NCI-H774 (cell line): ENCODE measurements at places on chromosomes 5 and 9.

- DNase-seq: no peak
These were observed 80.4 kb downstream of the LHFPL2 start for GRCh38 chr5:78568212-78568611.

GRCh38 chr9:71909887-71910649 lies 925 bp downstream of the ABHD17B start:
- DNase-seq: peak; percentile 22

DNA sequence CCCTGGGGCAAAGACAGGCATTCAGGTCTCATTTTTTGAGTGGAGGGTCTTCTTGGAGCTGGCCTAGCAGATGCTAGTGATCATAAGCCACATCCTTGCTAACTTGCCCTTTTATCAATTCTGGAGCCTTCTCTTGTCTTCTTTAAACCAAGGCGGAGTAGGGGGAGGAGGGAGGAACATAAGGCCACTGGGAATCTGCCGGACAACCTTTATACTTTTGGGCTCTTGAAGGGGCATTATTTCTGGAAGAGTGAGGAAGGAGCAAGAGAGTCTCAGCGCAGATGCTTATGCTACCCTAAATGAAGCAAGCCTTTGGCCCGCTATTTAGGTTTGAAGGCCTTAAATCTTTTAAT lies 2.0 kb downstream of the TMEFF1 start:
- DNase-seq: no peak

- DNase-seq: no peak
These were observed 20.2 kb upstream of the TLE4 start for GRCh38 chr9:79551586-79551985.

GRCh38 chr5:84564321-84565075 lies 179.8 kb upstream of the EDIL3 start:
- DNase-seq: peak; percentile 58

- DNase-seq: no peak
These were observed 17.3 kb downstream of the CTXN3 start for GRCh38 chr5:127666043-127666716.

- no peak for DNase-seq
These were observed 33.6 kb upstream of the COL5A1 start for GRCh38 chr9:134607971-134608370.

- no peak for DNase-seq
These were observed 368.0 kb upstream of the SEMA6A start for GRCh38 chr5:116942622-116943021.

DNA sequence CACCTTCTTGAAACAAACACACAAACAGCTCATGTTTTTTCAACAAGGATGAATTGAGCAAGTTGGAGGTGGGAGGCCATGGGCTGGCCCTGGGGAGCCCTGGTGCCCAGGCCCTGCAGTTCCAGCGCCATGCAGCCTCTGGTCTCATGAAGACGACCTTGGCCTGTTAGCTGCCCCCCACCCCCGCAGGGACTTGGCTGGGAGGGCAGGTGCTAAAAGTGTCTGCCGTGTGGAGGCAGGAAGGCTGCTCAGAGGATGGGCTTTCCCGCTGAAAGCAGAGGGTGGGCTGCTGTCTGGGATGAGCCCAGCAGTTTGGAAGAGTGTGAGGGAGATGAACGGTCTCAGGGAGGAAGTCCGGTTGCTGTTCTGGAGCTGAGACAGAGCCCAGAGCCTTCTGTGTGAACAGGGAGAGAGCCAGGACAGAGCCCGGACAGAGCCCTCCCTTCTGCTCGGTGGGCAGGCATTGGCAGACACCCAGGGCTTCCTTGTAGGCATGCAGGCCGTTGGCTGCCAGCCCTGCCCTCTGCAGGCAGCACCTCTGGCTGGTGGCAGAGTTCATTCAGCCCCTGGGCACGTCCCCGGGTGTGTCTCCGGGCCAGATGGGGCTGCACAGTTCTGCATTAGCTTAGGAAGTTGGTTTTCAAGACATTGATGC lies 18.7 kb downstream of the ROPN1L start:
- no peak for DNase-seq

- DNase-seq: no peak
These were observed 223.3 kb downstream of the MEF2C start for GRCh38 chr5:88659529-88660263.

GRCh38 chr5:172635038-172635437 lies 6.0 kb upstream of the NEURL1B start:
- DNase-seq: no peak

GRCh38 chr5:151213803-151214613 lies 9.9 kb downstream of the CCDC69 start:
- DNase-seq: no peak

- DNase-seq: no peak
These were observed 24.6 kb downstream of the BICD2 start for GRCh38 chr9:92740009-92740408.

- no peak for DNase-seq
These were observed 146.6 kb downstream of the MAN2A1 start for GRCh38 chr5:109836280-109836679.

GRCh38 chr5:137752905-137753690 lies 1.1 kb downstream of the HNRNPA0 start:
- DNase-seq: no peak
